ENCODE measurements at places on chromosomes 5 and 9.
A peak's percentile ranks its signal among the peaks of the same experiment; 100 is the strongest.

DNA sequence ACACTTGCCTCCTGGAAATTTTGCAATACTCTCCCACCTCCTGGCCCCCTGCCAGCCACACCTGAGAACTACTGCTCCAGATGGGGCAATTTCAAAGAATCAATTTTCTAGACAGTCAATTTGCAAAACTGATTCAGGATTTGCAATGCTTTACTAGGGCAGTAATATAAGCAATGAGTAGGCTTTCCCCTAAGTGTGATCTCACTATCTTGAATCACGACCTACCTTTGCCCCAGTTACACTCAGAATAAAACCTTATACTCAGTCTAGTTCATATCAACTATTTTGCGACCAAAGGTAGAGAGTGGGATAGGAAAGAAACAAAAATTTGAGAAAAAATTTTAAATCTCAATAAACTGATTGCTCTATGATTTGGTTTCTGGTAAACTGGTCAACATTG, 54.4 kb downstream of the DROSHA start:
- no peak for DNase-seq

GRCh38 chr5:98318386-98318785, 455.1 kb upstream of the RGMB start:
- no peak for DNase-seq

DNA sequence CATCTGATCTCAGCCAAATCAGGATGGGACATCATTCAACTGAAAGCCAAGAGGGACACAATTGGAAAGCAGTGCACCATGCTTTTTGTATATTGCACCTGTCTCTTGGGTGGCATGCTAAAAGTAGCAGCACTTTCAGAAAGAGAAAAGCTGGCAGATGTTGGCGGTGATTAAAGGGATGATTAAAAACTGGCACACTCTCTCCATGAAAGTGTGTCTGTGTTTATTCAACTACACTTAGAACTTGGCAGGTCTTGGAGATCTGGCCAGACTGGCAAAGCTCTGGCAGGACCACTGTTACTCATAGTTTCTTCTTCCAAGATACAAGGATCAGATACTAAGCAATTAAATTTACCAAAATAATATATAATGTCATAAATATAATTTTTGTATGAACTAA, 112.9 kb upstream of the ELAVL2 start:
- no peak for DNase-seq

GRCh38 chr9:42388146-42388690, 204.8 kb downstream of the SPATA31A6 start:
- DNase-seq, result no peak

DNA sequence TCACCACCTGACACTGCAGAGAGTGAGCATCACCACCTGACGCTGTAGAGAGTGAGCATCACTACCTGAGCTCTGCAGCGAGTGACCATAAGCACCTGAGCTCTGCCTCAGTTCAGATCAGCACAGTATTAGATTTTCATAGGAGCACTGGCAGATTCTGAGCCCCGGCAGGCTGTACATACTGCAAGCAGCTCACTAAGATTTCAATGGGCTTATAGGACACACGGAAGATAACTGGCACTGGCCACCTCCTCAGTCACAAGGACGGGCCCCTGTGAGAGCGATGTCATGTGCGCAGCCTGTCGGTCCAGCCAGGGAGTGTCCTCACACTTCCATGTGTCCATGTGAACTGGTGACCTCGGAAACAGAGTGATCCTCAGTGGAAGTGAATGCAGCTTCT, 153.5 kb upstream of the IRX2 start:
- DNase-seq, result peak; percentile 4

DNA sequence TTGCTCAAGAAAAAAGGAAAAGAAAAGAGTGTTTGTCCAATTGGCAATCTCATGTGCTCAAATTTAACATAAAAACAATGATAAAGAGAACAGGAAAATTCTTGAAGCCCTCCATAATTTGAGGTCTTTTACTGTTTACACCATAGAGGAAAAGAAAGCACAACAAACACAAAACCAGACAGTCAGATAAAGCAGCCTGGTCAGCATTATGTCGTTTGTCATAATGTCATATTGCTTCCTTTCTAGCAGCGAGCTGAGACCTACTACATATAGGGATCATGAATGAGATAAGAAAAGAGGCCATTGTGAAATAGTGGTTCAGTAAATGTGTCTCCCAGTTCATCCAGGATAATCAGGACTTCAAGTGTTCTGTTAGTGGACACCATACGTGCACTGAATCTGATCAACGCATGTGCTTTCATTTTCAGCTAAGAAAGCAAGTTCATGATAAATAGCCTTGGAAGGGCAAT, 64.7 kb upstream of the SELENOP start:
- DNase-seq, result no peak

DNA sequence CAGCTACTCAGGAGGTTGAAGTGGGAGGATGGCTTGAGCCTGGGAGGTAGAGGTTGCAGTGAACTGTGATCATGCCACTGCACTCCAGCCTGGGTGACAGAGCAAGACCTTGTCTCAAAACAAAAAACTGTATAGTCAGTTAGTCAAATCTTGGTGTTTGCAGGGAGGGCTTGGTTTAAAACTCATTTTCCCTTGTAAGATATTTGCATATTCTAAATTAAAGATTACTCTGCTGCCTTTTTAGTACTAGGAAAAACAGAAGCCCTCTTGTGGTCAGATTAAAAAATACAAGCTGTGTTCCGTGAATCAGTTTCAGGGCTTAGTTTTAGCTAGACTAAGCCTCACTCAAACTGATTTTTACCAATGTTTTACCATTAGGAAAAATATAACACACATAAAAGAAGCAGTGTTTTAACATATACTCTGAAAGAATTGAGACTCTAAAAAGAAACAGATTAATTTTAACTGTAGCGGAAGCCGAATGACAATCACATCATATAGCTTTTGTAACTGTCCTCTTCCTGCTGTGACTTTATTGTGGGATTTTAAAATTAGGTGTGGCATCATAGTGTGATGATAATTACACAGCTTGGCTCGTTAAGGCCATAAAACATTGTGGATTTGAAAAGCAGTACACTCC, 84.9 kb upstream of the BASP1 start:
- DNase-seq, result no peak

- DNase-seq, result no peak
These were observed 61.3 kb downstream of the S1PR3 start for GRCh38 chr9:89052470-89053097.

- DNase-seq, result no peak
These were observed 21.5 kb downstream of the SARDH start for GRCh38 chr9:133716564-133717112.

DNA sequence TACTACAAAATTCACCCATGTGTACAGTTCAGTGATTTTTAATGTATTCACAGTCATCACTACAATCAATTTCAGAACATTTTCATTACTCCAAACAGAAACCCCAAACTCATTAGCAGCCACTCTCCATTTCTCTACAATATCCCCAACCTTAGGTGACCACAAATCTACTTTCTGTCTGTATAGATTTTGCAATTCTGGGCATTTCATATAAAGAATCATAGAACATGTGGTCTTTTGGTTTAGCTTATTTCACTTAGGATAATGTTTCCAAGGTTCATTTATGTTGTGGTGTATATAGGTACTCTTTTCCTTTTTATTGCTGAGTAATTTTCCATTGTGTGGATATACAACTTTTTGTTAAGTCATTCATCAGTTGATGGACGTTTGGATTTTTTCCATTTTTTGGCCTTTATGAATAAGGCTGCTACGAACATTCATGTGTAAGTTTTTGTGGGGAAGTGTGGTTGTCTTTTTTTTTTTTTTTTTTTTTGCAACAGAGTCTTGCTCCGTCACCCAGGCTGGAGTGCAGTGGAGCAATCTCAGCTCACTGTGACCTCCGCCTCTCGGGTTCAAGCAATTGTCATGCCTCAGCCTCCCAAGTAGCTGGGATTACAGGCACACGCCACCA, 54.5 kb downstream of the DOCK8 start:
- DNase-seq, result no peak

- peak; percentile 25 for DNase-seq
These were observed 215.8 kb upstream of the TRIM32 start for GRCh38 chr9:116471093-116471906.

DNA sequence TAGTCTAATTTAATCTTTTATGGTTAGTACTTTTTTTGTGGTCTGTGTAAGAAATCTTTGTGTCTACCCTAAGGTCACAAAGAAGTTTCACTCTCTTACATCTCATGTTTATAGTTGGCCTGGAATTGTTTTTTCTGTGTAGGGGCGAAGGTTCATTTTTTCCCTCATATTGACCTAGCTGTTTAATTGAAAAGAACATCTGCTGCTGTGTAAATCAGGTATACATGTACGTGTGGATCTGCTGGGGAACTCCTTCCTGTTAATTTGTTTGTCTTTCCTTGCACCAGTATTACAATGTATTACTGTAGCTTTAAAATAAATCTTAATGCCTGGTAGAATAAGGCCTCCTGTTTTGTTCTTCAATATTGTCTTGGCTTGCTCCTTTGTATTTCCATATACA, 37.8 kb downstream of the EXOSC2 start:
- DNase-seq, result no peak
